CD4-positive, alpha-beta T cell treated with Interleukin-4 for 1 hour (primary cell): ENCODE measurements at places on chromosomes 7 and 10.

GRCh38 chr10:97119058-97119745 is 66.6 kb downstream of the SLIT1 start:
- no peak for DNase-seq

GRCh38 chr7:19377611-19378344 is 232.6 kb upstream of the FERD3L start:
- DNase-seq = no peak

- DNase-seq = no peak
These were observed 634.1 kb downstream of the ACTR3B start for GRCh38 chr7:153393666-153394065.

GRCh38 chr7:39700165-39700564 is 76.8 kb downstream of the RALA start:
- DNase-seq = no peak

- DNase-seq = no peak
These were observed 355.1 kb downstream of the GALNT17 start for GRCh38 chr7:71486856-71487628.

DNA sequence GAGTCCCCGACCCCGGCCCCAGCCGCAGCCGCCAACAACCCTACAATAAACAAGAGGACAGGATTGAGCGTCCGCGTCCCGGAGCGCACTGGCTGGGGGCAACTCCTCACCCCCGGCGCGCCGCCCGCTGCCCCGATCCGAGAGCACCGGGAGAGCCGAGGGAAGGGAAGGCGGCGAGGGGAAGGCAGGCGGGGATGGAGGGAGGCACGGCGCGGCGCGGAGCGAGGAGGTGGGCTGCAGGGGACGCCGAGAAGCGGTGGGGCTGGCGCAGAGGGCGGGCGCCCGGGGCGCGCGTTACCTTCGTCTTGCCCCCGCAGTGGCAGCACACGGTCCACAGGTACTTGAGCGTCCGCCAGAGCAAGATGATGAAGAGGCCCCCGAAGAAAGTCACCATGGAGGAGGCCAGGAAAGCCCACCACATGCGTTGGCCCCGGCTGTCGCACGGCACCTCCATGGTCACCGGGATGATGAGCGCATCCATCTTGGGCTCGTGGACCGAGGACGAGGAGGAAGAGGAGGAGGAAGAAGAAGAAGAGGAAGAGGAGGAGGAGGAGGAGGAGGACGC is 559 bp downstream of the KCNMA1 start:
- no peak for DNase-seq

GRCh38 chr10:59317066-59317465 is 45.3 kb downstream of the FAM13C start:
- no peak for DNase-seq

- DNase-seq = no peak
These were observed 101.8 kb downstream of the MKI67 start for GRCh38 chr10:128024426-128024825.

- DNase-seq = no peak
These were observed 372.2 kb upstream of the NRG3 start for GRCh38 chr10:81502677-81503359.

- DNase-seq = no peak
These were observed 13.5 kb upstream of the RPEL1 start for GRCh38 chr10:103232131-103232673.

DNA sequence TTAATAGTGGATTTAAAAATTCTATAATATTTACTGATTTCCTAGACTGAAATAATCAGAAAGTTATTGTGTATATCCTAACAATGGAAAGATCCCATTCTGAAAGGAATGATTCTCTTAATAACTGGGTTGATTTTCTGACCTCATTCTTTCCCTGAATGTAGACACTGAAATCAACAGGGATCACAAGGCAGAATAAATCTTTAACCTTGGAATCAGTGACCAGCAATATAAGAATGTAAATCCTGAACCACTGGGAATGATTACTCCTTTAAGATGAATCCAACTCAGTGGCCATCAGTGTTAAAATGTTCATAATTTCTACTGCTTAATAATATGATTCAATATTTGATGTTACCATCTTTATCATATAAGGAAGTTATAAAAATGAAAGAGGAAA is 47.6 kb downstream of the ANKRD26 start:
- DNase-seq = no peak

GRCh38 chr10:846126-846685 is 85.3 kb downstream of the LARP4B start:
- DNase-seq = no peak

- no peak for DNase-seq
These were observed 22.1 kb downstream of the ANTXRL start for GRCh38 chr10:46308666-46309450.

- no peak for DNase-seq
These were observed 25.4 kb downstream of the AMZ1 start for GRCh38 chr7:2713370-2713769.

DNA sequence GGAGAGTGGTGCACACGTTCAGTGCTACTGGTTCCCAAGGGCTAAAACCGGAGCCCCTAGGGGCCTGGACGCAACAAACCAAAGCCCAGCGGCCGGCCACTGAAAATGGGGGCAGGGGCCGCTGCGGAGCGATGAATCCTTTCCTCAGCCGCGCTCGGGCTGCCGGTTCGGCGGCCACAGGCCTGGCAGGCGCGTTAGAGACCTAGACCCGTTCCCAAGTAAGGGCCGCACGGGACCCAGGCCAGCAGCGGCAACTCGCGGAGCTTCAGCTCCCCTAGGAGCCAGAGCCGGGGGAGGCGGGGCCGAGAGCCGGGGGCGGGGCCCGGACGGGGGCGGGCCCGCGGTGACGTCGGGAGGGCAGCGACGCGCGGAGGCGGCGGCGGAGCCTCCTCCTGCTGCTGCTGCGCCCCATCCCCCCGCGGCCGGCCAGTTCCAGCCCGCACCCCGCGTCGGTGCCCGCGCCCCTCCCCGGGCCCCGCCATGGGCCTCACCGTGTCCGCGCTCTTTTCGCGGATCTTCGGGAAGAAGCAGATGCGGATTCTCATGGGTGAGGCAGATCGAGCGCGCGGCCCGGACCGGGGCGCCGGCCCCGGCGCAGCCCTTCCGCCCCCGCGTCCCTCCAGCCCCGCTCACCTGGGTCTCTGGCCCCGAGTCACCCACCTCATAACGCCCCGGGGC is at the start of gene ARF5:
TSS of gene ARF5 (plus strand) at position 393 of the 678 bp plus-strand sequence. CDS start at position 481, 88 bp downstream.
- DNase-seq = peak; percentile 90

DNA sequence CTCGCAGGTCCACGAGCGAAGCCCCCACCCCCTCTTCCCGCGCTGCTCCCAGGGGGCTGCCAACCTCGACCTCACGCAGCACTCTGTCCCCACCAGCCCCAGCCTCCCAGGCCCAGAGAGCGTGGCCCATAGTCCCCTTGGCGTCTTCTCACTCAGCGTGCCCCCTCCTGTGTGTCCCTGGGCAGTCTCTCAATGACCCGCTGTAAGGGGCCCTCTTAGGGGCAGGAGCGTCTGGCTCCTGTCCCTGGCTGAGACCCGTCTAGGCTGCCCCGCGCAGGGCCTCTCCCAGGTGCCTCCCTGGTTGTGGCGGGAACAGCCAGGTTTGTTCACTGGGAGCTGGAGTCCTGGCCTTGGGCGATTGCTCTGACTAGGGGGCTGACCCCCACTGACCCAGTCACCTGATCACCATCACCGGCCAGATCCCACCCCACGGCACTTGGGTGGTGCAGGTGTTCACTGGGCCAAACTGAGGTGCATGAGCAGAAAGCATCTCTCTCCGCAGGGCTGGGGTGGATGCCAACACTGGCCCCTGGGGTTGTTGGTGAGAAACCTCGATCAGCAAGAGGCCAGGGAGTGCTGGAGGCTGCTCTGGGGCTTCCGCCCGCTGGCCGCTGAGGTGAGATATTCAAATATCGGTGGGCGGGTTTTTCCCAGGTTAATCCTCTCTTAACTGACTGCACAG is 12.6 kb upstream of the WDFY4 start:
- DNase-seq = no peak

GRCh38 chr7:17746020-17746530 is 194.2 kb downstream of the SNX13 start:
- no peak for DNase-seq

DNA sequence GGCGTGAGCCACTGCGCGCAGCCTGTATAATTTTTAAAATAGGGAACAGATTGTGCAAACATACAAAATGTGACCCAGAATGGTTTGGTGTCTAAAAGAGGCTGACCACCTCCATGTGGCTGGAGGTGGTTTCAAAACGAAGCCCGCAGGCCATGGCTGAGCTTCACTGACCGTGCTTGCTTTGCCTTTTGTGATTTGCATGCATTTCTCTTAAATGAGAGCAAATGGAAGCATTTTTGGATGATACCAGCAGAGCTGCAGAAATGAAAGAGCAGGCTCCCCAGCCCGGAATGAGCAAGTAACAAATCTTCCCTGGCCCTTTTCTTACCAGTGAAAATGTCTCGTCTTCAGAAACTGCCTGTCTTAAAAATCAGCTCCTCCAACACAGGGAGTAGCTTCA is 239.9 kb downstream of the CAMK1D start:
- no peak for DNase-seq

DNA sequence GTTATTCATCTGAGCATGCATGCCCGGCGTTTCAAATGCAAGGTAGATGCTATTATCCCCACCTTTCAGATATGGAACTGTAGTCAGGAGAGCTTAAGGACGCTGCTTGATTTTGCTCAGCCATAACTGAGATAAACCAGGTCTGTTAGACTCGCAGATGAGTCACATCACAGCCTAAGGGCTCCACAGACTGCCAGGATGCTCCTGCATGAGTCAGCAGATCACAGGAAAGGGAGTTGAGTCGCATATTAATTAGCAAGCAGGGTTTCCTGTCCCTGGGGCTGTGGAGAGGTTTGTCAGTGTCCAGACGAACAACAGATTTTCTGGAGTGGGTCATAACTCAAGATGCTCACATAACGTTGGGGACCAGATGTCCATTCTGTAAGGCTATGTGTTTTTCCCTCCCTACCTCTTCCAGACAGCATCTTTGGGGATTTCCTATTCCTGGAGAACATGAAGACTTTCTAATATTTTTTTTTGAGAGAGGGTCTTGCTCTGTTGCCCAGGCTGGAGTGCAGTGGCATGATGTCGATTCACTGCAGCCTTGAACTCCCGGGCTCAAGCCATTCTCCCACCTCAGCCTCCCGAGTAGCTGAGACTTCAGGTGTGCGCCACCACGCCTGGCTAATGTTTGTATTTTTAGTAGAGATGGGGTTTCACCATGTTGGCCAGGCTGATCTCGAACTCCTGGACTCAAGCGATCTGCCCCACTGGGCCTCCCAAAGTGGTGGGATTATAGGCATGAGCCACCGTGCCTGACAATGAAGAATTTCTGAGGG is 36.7 kb downstream of the PFKFB3 start:
- DNase-seq = peak; percentile 76

GRCh38 chr7:22849662-22850061 is 27.0 kb upstream of the TOMM7 start:
- no peak for DNase-seq

DNA sequence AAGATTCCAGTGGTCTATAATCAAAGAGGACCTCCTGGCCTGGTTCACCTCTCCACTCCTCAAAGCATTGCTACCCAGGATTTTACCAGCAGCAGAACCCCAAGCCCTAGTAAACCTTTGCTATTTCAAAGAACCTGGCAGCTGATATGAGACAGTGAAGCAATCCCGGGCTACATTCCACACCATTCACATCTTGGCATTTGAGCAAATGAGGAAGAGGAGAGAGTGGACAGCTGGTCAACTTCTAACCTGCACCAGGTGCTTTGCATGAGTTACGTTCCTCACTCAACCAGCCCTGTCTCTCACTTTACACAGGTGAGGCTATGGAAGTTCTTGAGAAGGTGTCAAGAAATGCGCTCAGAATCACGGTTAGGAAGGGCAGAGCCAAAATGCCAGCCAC is 1.1 kb downstream of the CCDC3 start:
- no peak for DNase-seq

DNA sequence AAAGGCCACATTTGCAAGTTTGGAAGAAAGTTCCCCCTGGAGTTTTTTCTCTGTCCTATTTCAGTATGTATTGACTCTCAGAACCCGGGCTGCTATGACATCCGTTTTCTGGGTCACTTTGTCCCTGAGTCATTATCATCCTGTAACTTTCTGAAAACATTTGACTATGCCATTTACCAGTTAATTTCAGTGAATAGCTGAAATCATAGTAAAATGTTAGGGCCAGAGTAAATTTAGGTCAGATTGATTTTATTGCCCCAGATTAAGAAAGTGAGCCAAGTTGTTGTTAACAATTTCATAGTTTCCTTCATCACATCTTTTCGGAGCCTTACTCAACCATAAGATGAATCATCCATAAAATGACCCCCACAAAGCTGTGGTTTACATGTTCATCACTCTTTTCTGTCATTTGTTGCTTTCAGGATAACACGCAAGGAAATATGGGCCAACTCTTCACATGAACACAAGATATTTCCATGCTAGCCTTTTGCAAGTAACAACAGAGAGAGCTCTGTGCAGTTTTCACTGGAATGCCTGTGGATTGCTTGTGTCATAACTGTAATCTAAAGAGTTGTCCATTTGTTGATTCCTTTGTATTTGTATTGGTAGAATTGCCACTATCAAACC is 3.9 kb upstream of the MACC1 start:
- no peak for DNase-seq

- no peak for DNase-seq
These were observed 90.9 kb upstream of the CHST15 start for GRCh38 chr10:124184208-124184830.

- no peak for DNase-seq
These were observed 31.6 kb downstream of the COA1 start for GRCh38 chr7:43697690-43698089.

DNA sequence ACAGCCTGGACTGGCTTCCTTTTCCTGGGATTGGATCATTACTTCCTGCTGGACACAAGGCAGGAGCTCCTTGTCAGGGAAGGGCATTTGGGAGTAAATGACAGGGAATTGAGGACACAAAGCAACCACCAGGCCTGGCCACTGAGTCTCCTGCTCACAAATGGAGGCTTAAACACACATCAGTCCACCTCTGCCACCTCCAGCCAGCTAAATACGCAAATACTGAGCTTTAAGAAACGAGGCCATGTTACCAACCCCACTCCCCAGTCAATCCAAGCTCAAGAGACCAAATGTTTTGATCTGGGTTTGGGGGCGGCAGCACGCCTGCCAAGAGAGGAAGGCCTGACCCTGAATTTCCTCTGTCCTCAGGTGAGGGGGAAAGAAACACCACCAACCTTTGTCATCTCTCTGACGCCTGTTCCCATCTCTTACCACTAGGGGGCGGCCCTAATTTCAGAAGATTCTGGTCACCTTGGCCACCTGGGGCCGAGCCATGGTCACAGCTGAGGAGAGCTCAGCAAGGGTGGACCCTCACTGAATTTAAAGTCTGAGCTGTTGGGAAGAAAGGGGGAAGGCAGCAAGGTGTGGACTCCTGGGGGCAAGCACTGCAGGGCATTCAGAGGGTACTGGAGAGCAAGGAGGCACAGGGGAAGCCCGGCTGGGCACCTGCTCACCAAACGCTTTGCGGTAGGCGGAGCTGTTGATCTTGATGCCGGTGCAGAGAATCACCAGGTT is 16.5 kb downstream of the AIFM2 start:
- DNase-seq = peak; percentile 50
